8988T (cell line): ENCODE measurements at places on chromosomes 1 and 21.

- no peak for DNase-seq
Observed at GRCh38 chr1:225508538-225509375, 80.9 kb upstream of the LBR start.

GRCh38 chr1:1085911-1086841 is 12.1 kb upstream of the RNF223 start:
- DNase-seq: no peak

DNA sequence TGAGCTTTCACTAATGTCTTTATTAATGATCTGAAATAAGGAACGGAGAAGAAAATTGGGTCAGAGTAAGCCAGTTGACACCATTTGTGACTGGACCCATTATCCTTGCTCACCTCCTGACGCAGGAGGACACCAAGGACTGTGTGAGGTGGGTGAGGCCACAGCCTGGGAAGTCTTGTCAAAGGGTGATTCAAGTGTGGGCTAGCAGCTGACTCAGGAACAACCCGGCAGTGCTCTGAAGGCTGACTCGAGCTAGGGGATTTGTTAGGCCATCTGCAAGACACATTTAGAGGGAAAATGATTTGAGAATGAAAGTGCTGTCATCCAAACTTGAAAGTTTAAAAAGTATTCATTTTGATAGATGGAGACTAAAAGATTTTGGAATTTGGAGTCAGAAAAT is 21.2 kb downstream of the PRRX1 start:
- no peak for DNase-seq

DNA sequence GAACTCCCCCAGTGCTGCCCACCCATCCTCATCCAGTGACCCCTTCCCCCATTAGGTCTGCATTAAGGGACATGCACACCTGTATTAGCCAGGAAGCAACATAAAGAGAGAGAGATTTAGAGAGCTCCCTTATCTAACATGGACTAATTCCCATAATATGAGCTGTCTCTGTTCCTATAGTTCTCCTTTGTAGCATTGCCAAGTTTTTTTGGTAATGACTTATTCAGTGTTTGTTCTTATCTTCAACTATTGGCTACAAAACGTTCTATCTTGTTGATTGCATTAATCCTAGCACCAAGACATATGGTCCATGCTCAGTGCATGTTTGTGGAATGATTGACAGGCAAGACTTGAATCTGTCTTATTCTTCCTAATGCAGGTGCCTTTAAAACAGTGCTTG is 264.0 kb downstream of the ADGRL2 start:
- DNase-seq: no peak

- DNase-seq: no peak
Observed at GRCh38 chr1:13674377-13674776, 25.6 kb upstream of the PRDM2 start.

DNA sequence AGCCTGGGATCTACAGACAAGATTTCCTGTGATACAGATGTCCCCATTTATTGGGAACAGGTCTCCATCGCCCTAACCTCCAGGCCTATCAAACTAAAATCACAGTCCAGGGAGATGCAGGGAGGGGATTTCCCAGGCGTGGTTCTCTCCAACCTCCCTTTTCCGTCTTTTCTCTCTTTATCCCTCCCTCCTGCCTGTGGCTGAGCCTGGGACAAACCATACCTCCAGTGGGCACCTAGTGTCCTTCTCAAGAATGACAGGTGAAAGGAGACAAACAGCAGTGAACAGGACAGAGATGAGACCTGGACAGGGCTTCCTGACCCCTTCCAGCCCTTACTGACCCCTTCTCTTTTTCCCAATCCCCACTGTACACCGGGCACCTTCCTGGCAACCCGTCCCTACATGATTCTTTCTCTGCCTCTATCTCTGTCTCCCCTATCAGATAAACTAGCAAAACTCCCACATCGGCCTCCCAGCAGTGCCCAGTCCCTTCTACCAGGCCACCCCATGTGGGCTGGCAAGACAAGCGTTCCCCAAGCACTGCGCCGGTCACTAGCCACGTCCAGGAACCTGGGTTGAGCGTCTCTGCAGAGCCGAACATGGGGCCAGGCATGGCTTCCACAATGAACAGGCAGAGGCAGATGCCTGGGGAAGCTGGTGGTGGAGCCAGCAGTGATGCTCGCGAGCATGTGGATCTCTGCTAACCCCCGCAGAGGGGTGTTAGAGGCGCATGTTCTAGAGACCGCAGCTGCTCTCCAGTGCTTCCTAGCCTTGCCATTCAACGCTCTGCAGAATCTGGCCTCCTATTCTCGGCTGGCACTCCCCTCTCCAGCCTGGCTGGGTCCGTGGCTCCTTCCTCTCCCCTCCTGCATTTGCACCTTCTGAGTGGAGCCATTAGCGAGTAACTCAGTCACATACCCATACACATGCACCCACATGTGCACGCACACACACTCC is 54.7 kb downstream of the ELK4 start:
- DNase-seq: no peak

DNA sequence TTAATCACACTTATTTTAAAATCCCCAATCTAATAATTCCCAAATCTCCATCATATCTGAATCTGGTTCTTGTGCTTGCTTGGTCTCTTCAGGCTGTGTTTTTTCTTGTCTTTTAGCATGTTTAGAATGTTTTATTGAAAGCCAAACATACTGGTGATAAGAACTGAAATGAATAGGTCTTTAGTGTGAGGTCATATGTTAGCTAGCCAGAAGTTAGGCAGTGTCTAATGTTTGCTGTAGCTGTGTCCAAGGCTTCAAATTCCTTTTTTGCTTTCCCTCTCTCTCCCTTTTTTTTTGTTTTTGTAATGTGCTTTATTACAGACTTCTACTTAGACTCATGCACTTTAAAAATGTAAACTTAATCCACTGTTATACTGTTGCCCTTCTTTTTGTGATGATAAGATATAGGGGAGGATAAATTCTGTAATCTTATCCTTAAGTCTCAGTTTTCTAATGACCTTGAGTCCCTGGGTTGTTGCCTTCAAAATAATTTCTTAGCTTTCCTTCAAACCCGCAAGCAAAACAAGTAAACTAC is 725.1 kb downstream of the BRINP3 start:
- DNase-seq: no peak

GRCh38 chr1:77511440-77511840 is 171.0 kb downstream of the ZZZ3 start:
- no peak for DNase-seq

GRCh38 chr1:29240400-29240837 is 4.1 kb downstream of the PTPRU start:
- DNase-seq: no peak
